Mucosa of gallbladder (tissue), 1 donor: ENCODE measurements at places on chromosomes 2 and 18.

DNA sequence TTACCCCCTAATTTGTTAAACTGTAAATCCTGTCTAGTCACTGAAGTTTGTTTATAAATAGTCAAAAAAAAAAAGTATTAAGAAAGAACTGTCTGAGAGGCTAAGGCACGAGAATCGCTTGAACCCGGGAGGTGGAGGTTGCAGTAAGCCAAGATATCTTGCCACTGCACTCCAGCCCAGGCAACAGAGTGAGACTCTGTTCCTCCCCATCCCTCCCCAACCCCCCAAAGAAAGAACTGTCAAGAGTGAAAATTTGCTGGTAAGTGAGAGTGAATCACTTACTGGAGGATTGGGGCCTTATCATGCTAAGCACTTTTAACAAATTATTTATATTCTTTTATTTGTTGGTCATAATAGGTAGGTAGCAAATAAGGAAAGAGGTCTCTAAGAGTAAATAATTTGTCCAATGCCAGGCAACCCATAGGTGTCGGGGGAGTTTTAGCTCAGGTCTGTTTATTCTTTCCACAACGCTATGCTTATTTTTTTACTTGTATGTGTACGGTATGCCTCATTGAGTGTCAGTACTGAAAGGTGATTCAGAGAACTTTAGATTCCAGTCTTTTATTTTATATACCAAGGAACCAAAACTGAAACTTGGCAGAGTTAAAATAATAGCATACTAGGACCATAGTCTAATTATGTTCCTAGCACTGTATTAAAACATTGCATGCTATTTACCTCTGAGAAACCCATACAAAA, 2.5 kb downstream of the TAF4B start:
- DNase-seq: no peak

DNA sequence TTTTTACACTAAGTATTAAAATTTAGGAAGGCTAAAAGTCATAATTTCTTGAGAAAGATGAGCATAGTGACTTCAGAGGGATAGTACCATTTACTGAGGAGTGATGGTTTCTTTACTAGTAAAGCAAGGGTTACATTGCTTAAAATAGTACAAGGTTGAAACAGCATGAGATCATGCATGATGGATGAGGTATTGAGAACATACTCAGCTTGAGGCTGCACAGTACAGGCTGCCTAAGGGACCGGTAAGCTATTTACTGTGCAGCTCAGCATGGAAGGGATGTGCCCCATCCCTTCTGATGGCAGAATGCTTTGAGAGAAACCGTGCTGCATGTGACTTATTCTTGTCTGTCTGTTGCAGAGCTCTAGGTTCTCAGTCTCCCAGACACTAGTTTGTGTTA, 122.1 kb downstream of the EML6 start:
- no peak for DNase-seq

DNA sequence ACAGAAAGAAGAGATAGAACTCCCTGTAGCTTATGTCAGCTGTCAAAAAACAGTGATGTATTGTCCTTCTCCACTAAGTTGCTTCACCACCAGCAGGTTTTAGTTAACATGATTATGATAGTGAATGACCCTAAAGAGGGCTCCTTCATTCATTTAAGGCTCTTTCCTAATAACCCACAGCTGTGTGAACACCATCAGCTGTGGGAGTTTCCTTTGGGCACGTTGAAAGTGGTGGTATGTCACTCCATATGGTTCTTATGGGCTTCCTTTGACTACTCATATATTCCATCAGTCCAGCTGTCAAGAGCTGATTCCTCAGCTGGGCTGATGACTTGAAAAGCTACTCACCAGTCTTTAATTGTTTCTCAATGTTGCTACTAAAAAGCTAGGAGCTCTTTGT, 210.3 kb downstream of the UBE2E3 start:
- DNase-seq: no peak

DNA sequence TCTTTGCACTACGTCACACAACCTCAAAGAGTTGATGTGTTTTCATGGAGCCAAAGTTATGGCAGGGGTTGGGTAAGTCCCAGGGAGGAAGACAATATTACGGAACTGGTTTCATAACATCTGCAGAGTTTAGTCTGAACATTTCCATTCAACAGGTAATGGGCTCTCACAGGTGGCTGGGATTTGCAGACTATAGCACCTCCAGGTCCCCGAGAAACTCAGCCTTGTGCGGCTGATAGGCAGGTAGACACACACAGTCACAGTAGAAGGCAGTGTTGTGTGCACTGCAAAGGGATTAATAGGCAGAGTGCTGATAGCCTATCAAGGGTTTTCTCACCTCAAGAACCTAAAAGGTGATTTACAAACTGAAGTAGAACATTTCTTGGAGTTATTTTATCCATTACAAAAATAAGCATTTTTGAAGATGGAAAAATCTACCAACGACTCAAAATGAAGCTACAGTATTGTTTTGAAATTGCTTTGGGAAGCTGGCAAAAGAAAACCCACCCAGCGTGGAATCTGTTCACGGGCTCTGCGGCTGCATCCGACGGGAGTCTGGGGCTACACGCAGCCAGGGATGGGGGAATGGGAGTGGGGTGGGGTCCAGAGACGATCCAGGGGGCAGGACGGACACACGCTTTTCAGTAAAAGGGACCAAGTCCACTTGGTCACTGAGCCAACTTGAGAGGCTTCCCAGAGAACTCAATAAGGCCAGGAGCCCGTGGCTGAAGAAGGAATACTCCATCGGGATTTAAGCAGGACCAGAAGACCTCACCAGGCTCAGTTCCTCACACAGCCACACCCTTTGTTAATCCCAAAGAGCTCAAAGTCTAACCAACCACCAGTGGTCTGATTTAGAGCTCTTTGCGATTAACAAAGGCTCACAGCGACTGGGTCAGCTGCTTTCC, 82.9 kb downstream of the CHRNA1 start:
- peak; percentile 26 for DNase-seq

DNA sequence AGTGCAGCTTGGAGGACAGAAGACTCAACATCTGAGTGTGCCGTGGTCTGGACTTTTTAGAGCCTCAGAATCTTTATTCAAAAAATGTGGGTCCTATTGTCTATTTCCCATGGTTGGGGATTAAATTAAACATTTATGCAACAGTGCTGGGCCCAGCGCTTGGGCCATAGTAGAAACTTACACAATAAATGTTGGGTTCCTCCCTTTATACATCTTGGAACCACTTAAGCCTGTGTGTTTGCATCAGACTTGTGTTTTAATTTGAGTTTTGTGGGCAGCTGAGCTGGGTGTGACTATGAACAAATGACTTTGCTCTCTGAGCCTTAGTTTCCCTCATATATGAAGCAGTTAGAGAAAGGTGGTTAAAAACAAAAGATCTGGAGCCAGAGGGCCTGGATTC, 56.6 kb downstream of the THNSL2 start:
- no peak for DNase-seq

GRCh38 chr2:205232086-205232485, 450.2 kb upstream of the NRP2 start:
- no peak for DNase-seq

GRCh38 chr2:100699131-100699530, 120.8 kb upstream of the NPAS2 start:
- no peak for DNase-seq

GRCh38 chr18:49101236-49101635, 150.5 kb upstream of the SMAD7 start:
- DNase-seq: no peak

DNA sequence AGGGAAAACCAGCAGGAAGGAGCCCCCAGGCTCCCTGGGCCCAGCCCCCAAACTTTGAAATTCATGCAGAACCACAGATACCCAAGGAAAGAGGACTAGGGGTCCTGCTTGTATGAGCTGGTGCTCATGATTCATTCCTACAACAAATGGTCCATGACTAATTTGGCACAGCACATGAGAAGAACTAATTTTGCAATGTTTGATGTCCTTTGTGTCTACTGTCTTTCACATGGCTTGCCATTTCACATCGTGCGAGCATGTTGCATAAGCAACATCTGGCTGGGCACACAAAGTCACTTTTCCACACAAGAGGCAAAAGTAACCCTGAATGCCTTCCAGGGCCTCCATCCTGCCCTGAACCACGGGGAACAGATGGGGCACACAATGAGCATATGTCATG, 149.6 kb upstream of the APCDD1 start:
- DNase-seq: no peak

DNA sequence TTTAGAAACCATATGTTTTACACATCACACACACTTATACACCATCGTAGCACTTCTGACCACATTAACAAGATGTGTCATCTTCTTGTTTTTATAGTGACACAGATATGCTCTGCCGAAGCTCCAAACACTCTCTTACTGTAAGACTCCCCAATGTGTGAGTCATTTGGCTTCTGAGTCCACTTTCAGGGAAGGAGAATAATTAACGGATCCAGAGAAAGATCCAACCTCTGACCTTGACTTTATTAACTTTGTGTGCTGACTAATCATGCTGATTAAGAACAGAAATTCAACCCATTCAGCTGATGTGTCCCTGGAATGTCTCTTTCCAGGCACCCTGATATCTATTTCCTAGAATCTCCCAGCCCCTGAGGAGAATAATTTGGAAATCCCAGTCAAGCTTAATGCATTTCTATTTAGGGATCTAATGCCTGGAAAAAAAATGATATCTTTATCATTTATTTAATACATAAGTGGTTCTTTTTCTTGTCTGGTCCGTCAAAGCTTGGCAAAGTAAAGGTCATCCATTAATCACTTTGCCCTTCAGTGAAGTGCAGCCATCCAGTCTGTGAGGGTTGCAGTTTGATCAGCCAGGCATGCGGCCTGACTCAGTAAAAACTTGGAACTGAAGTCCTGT, 615.8 kb upstream of the SYT4 start:
- DNase-seq: no peak

DNA sequence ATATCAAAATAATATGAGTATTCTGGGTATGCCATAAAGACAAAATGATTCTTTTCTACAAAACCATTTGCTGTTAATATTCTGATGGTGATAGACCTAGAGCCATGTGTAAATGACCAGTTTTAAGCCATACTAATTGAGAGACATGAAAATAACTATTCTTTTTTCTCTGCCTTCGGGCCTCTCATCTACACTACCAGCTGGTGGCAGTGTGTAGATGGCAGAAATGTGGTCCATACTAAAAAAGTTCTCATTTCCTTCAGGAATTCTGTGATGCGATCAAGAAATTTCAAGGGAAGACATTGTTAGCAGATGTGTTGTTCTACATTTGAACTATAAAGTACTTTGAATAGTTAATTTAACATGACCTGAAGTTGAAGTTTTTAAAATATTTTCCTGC, 485.2 kb downstream of the TRIB2 start:
- no peak for DNase-seq

DNA sequence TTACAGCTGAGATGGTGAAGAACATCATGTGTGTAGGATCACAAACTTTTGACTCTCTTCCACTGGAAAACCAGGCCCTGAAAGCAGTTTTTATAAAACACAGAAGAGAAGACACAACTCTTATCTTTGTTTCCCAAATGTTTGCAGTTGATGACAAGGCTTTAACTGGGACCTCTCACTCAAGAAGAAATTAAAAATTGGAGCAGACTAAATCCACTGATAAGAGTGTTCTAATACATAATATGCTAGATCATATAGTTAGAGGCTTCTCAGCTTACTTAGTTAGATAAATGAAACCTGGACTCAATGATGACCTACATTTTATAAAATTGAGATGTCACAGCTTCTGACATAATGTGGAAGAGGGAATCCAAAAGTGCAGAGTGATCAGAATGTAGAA, 158.3 kb upstream of the WDSUB1 start:
- no peak for DNase-seq

DNA sequence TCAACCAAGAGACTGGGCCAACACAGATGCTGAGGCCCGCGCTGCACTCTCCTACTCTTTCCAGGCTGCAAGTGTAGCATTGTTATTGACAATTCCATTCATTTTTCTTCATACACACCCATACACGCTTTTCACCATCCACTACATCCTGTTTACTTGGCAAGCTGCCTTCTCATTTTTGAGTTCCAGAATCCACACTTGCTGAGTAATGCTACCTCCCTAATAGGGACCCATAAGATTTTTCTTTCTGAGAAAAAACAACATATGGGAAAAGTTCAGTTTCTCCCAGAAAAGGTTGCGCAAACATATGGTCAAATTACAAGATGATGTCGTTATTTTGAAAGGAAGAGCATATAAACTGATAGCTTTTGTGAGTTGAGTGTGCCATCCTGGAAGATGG, 3.3 kb upstream of the NETO1 start:
- DNase-seq: no peak

GRCh38 chr2:139643139-139643538, 862.9 kb upstream of the NXPH2 start:
- no peak for DNase-seq

DNA sequence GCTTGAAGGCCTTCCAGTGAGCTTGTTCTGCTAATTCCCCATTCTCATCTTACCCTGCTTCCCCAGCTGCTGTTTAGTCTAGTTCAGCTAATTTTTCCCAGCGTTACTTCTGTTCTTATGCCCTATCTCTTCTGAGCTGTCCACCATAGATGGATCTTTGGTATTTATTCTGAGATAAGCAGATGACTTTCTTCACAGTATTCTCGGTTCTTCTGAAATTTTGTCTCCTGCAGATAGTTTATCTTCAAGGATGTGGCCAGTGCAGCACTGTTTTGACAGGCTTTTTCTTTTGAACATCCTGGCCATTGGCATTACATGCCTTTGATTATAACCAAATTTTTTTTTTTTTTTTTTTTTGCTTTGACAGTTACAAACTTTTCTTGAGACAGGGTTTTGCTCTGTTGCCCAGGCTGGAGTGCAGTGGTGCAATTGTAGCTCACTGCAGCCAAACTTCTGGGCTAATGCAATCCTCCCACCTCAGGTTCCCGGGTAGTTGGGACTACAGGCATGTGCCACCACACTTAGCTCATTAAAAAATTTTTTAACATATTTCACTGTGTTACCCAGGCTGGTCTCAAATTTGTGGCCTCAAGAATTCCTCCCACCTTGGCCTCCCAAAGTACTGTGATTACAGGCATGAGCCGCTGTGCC, 134.2 kb downstream of the WDSUB1 start:
- DNase-seq: no peak

GRCh38 chr2:229713371-229714079, 830 bp downstream of the DNER start:
- DNase-seq: no peak

DNA sequence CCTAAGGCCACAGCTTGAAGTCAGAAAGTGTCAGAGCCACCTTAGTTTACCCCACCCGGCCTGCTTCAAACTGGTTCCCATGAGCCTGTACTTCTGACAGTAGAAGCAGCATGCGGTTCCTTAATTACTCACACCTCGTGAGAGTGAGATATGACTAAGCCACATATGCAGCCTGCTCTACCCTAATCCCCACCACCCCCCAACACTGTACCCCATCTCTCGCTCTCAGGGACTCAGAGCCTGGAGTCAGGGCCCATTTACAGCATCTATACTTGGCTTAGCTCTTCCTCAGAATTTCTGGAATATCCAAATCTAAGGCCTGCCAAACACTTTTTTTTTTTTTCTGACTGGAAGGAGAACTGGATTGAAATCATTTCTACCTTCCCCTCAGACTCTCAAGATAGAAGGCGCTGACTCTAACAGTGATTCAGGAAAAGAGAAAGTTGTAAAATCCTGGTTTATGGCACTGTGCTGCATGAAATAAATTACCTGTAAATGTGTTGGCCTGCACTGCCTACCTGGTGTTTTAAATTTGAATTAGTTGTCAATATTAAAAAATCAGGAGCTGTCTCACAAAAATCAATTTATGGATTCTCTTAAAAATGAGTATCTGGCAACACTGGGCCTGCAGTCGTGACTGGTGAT, 360.0 kb downstream of the RND3 start:
- DNase-seq: no peak
